ENCODE measurements at places on chromosomes 16 and 17. TPM values are rescaled to one million over a fixed set of nuclear protein-coding genes. Genes with fewer than 3 reads are reported as not detected.

The CLDN7 gene
- 200 TPM for total RNA-seq

The RNF135 gene
- total RNA-seq, result 15.3 TPM

The ENPP7 gene
- total RNA-seq, result not detected

The RCVRN gene
- total RNA-seq, result not detected

The CENPT gene
- 40.4 TPM for total RNA-seq

The KRT20 gene
- not detected for total RNA-seq

The ACSM2A gene
- total RNA-seq, result not detected

The PNPO gene
- total RNA-seq, result 39.5 TPM

The CTF1 gene
- total RNA-seq, result 0.87 TPM

Measured in epithelial cell of proximal tubule (primary cell).